Nasal cavity respiratory epithelium epithelial cell of viscerocranial mucosa (primary cell): ENCODE measurements at places on chromosomes 6 and 20. TPM values are rescaled to one million over a fixed set of nuclear protein-coding genes. Genes with fewer than 3 reads are reported as not detected.

Gene PLCG1
- 24.9 and 76.7 TPM in 2 replicates for total RNA-seq

Gene SLC26A8
- not detected in 2 replicates for total RNA-seq

Gene PARD6B
- total RNA-seq = 14.8 and 19.1 TPM in 2 replicates

Gene SIRPB2
- total RNA-seq = under 0.01 and 0.21 TPM in 2 replicates

Gene CRISP3
- total RNA-seq = 0.07 and 0.34 TPM in 2 replicates

Gene OPRM1
- not detected in 2 replicates for total RNA-seq

Gene ZSCAN9
- 9.9 and 16.6 TPM in 2 replicates for total RNA-seq

Gene EPB41L2
- 5.1 and 6.5 TPM in 2 replicates for total RNA-seq

Gene KCNB1
- under 0.01 TPM in 1 of 2 replicates, not detected in the other for total RNA-seq

Gene PLN
- total RNA-seq = not detected in 2 replicates
